ENCODE measurements at places on chromosomes 3 and 15.
A peak's percentile ranks its signal among the peaks of the same experiment; 100 is the strongest.

DNA sequence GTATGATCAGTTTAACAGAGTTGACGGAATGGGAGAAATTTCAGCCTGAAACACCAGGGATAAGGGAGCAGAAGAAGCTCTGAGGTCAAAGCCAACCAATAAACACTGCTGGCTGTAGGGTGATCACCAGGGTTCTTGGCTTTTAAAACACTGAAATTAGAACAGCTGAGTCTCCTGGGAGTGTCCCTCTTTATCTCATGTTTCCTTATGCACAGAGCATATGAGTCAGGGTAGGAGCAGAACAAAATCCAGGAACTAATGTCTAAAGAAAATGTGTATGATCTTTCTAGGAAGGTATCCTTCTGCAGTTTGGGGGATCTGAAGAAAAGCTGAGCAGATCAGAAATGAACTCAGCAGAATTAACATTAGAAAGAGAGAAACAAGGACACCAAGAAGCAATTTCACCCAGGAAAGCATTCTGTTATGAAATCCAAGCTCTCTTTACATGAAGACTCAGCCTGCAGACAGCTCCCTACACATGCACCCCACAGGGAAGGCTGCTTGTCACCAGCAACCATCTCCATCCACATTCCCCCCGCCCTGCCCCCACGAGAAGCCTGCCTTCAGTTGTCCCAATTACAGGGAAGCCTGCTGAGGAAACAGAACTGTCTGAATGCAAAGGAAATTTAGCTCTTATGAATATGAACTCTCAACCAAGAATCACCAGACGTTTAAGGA is 469.7 kb downstream of the PDCD6IP start:
- DNase-seq = no peak

DNA sequence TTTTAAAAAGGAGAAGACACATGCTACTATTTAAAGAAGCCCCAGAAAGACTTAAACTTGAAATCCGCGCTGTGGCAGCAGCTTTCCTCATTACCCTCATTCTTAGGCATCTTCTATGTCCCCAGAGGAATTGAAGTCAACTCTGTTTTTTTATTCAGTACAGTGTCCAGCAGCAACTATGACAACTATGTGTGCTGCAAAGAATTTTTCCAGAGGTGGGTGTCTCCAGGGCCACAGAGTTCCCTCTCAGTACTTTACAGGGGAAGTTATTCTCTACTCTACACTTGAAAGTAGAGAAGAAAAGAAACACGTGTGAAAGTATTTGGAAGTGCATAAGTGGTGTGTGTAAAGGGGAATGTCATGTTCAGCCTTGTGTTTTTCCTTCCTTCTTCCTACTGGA is 32.0 kb downstream of the GATM start:
- DNase-seq = no peak

GRCh38 chr15:74324714-74325113 is 42.7 kb downstream of the CYP11A1 start:
- no peak for DNase-seq

DNA sequence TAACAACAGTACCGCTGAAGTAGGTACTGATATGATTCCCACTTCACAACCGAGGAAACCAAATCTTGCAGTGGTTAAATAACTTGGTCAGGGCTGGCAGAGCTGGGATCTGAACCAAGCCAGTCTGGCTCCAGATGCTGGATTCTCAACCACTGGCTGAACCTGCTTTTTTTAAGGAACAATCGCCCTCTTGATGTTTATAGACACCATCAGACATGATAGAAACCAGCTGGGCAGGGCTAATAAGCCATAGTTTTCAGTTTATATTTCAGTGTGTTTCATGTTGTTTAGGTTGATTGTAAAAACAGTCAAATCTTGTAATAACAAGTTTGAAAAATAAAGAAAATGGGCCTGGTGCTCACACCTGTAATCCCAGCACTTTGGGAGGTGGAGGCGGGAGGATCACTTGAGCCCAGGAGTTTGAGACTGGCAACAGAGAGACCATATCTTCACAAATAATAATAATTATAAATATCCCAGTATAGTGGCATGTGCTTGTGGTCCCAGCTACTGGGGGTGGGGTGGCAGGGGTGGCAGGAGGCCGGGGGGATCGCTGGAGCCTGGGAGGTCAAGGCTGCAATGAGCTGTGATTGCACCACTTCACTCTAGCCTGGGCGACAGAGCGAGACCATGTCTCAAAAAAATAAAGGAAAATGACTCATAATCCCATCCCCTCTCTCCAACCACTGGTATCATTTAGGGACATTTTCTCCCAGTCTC is 36.7 kb downstream of the XYLB start:
- DNase-seq = no peak

- DNase-seq = peak; percentile 15
Measured at GRCh38 chr3:144437989-144438388, 466.4 kb downstream of the DIPK2A start.

- no peak for DNase-seq
Measured at GRCh38 chr3:9883706-9884554, 3.9 kb upstream of the CIDEC start.

GRCh38 chr15:58932710-58933280 is 684 bp downstream of the SLTM start:
- no peak for DNase-seq

- DNase-seq = no peak
Measured at GRCh38 chr3:125220183-125220582, 7.6 kb upstream of the SLC12A8 start.

DNA sequence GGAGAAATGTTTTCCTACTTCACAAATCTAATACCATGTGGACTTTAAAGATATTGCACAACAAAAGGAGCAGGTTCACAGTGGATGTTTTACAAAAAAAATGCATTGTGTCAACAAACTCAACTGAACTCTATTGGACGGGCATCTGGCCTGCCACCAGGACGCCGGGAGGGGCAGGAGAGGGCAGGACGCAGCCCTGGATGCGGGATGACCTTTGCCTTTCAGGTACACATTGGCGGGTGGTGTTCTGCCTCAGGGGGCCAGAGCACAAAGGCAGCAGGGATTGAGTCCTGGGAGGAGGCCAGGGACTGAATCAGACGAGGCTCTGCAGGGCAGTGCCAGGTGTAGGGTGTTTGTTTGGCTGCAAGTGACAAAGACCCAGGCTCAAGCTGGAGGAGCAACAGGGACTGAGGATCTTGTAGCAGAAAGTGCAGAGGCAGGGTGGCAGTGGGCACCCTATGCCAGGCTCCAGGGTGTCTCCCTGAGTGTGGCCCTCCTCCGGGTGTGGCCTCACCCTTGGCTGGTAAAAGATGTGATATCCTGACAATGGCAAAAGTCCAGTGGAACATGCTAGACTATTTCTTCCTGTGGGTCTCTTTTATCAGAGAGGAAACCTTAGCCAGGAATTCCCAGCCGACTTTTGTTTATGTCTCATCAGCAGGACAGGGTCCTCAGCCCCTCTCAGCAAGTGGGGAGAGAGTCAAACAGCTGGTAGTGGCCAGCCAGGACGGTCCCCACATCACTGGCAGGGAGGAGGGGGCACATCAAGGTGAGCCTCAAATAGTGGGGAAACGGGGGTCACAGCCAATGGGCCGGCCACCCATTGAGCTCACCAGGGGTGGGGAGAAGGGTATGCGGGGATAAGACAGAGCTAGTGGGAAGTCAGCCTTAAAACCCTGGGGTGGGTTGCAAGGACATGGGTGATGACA is 29.7 kb upstream of the KLF13 start:
- no peak for DNase-seq

Measured in GM12864 (cell line).